ENCODE measurements at places on chromosomes 16 and 17.

DNA sequence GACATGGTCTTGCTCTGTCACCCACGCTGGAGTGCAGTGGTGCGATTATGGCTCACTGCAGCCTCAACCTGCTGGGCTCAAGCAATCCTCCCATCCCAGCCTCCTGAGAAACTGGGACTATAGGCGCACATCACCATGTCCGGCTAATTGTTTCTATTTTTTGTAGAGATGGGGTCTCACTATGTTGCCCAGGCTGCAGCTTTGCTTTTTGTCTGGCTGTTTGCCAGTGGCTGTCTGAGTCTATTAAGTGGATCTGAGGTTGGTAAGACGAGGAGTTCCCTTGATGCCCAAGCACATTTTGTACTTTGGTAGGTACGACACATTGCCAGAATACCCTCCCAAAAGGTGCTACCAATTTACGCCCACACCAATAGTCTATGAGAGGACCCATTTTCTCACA is 5.1 kb downstream of the TBX21 start:
- no peak for DNase-seq

GRCh38 chr17:55177159-55177854 is 87.5 kb upstream of the HLF start:
- DNase-seq = no peak

DNA sequence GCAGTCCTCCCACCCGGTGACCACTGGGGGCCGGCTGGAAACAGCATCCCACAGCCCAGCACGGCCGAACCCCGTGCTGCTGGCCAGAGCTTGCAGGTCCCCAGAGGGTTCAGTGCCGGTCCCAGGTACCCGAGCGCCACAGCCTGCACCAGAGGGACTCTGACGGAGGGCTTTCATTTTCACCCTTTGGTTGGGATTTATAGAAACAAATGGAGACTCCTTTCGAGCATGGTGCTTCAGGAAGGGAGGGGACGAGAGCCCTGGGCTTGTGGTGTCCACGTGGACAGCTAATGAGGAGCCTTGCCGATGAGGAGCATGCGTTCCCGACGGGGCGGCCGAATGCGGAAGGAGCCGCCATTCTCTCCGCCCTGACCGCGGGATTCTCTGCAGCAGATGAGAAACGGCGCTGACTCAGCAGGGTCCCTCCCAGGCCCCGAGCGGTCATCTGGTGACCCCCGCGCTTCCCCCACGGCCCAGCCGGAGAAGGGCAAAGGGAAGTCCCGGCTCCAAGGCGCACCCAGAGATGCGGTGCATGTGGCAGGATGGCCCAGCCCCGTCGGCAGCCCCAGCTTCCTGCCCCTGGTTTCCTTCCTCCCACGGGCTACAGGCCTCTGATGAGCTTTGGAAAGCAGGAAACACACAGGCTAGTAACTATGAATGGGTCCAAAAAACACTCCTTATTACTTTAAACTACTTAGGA is 9.8 kb downstream of the SLC38A10 start:
- no peak for DNase-seq

- no peak for DNase-seq
These were observed 107.1 kb downstream of the VPS53 start for GRCh38 chr17:607361-608147.

DNA sequence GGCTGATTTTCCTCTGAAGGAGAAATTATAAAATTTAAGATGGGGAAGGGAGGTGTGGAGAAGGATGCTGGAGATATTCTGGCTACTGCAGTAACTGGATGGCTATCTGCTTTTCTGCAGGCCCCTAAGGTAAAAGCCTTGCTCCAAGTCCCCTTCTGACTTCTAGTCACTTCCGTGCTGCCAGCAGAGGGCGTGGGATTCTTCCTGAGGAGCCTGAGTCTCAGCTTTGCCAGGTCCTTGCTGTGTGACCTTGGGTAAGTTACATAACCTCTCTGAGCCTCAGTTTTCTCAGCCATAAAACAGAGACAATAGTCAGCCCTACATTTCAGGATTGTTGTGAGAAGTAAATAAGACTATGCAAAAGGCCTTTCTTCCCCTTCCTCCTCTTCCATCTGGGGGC is 24.3 kb upstream of the TMEM220 start:
- DNase-seq = no peak
